ENCODE measurements at places on chromosomes 4 and X.
A peak's percentile ranks its signal among the peaks of the same experiment; 100 is the strongest.

DNA sequence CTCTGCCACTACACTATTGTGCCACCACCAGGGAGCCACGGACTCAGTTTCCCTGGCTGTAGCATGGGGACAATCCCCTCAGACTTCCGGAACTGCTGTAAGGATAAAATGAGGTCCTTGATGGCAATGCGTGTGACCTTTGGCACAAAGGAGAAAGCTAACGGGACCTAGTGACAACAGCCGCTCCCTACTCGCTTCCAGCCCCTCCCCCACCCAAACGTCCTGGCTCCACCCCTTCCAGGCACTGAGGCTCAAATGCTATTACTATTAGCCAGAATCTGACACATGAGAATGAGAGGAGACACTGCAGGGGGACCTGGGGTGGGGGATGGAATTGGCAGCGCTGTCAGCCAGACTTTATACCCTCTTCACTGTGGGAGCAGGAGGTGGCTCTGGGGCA is 5.4 kb upstream of the DUSP9 start:
- DNase-seq = no peak

- DNase-seq = no peak
Observed at GRCh38 chr4:41394481-41394894, 137.8 kb downstream of the UCHL1 start.

- DNase-seq = no peak
Observed at GRCh38 chrX:84186603-84187532, 1.1 kb downstream of the RPS6KA6 start.

DNA sequence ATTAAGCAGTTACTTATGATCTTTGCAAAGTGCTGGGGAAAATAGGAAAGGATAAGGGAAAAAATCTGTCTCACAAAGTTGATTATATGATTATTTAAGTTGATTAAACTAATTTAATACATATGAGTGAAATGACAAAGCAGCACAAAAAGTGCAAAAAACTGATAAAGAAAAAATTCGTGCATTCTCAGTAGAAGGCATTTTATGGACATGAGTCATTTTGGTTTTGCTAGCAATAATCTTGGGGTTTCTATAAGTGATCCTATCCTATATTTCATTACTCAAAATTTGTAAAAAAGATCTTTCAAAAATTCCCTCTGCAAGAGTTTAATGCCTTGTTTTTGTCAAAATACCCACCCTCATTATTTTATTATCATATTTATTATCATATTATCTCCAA is 224.2 kb upstream of the ANXA10 start:
- no peak for DNase-seq

DNA sequence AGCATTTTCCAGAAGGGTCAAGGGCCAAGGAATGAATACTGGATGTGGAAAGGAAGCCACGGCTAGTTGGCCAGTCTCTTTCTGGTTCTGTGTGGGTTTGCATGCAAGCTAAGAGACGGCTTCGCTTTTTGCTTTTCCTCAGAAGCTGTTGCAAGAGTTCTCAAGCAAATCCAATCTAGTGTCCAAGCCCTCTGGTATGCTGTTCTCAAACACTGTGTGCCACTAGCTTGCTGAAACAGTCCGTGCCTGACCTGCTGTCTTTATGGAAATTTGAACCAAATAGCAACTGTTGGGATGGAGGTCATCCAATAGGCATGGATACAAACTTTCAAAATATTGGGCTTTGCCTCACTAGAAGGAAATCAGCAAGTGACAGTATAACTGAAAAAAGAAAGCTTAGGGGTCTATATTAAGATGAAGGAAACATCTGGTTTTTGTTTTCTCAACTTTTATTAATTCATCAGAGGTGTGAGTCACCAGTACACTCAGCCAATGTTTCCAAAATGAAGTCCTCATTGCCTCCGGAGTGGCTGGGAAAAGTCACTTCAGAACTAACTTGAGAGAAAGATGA is 70.5 kb downstream of the SLC9A6 start:
- DNase-seq = no peak

DNA sequence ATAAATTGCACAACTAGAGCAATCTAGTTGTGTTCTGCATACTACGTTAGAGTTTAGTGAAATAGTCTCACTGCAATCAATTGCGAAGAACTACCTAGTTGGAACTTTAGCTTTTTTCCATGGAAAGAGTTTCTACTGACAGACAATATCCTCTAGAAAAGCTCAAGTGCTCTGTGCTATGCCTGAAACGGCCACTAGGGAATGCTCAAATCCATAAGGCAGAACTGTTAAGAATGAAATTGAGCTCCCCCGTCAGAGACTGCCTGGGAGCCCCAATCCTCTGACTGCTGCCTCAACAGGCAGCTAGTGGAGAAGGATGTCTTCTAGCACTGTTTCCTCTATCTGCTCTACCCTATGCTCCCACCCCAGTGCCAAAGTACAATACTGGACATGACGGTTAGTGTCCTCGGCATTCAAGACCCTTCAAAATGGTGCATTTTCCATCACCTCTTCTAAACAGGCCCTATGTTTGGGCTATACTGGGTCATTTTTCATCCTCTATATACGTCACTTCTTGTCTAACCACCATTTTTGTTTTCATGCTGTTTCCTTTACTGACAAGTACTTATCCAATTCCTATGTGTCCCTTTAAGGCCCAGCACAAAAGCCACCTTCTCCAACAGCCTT is 35.3 kb downstream of the FRMD7 start:
- DNase-seq = peak; percentile 40

GRCh38 chrX:9090766-9091165 is 56.8 kb upstream of the FAM9B start:
- DNase-seq = no peak

- DNase-seq = no peak
Observed at GRCh38 chr4:11106190-11106589, 322.5 kb downstream of the HS3ST1 start.

DNA sequence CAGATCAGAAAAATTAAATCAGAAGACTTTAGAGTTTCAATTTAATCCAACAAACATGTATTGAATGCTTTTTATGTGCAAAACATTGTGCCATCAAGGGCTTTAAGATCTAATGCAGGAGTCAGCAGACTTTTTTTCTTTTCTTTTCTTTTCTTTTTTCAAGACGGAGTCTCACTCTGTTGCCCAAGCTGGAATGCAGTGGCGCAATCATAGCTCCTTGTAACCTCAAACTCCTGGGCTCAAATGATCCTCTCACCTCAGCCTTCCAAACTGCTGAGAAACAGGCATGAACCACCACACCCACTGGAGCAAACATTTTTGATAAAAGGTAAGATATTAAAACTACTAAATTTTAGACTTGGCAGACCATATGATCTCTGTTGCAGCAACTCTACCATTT is 24.6 kb upstream of the LRBA start:
- DNase-seq = no peak

DNA sequence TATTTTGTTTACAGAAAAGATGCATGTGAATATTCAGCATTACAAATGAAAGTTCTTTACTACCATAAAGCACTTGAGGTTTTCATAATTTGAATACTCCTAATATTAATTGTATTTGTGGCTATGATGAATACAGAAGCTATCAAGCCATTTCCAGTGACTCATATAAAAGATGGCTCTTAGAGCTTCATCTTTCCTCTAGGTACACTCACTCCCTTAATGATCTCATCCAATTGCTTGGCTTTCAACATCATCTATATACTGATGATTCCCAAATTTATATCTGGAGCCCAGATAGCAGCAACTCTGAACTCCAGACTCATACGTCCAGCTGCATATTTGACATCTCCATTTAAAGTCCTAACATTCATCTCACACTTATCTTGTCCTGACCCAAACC is 183.4 kb upstream of the FAM241A start:
- no peak for DNase-seq

GRCh38 chr4:15836362-15836761 is 58.2 kb downstream of the CD38 start:
- DNase-seq = no peak

DNA sequence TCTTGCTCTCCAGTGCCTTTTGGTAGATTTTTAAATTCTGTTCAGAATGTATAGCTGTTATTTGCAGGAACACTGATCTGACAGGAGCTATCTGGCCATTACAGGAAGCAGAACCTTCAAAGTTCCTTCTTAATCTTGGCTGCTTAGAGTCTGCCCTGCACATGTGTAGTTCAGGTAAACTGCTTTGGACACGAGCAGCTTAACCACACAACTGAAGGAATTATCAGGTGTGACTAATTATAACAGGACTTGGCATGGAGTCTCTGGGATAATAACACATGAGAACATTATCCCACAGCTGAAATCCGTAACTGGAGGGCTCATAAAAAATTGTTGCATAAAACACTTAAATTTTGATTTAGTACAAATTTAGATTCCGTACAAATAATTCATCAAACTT is 11.6 kb upstream of the ING2 start:
- DNase-seq = no peak

- DNase-seq = no peak
Observed at GRCh38 chrX:57643698-57644097, 36.4 kb downstream of the NLRP2B start.

DNA sequence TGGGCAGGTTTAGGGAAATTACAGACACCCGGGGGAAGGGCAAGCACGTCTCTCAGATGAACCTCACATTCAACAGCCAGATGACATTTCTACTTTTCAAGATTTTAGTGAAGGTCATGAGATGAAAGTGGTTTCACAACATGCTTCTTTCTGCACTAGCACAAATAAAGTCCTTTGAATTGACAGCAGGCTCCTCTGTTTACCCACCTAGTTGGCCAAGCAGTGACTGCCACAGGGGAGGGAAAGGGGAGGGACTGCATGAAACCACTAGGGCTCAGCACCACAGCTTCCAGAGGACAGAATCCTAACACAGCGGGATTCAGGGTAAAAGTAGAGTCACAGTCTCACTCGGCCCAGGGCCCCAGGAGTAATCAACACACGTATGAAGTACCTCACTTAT is 6.2 kb downstream of the RAB40A start:
- DNase-seq = no peak

DNA sequence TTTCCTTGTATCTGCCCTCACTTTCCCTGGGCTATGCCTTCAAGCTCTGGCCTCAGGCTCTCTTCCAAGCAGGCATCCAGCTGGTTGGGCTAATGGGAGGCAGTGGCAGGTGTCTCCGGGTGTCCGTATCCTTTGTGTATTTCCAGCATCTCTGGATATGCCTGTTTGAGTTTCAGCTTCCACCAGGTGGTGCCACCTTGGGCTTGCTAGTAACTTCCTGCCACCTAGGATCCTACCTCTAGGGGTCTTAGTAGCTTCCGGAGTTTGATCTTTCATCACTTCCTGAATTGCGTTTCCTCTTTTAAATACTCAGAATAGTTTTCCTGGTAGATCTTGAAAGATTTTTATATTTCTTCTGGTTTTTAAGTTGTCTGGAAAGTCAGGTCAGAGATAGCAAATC is 23.2 kb upstream of the ANOS1 start:
- DNase-seq = no peak

DNA sequence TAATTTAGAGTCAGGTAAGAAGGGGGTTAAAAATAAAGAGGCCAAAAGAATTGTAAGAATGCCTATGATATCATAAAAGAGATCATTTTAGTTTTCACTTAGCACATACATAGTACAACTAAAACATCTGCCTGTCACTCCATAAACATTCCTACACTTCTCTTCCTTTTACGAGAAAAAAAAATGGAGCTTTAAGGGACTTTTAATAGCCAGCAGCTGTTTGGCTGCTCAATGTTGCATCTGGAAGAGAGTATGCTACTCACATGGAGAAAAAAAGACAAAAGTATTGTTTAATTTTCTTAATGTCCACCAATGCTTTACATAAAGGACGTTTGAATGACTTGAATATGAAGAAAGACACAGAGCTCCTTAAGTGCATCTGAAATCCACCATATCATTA is 48.7 kb upstream of the TNIP3 start:
- DNase-seq = no peak

GRCh38 chrX:26109142-26109541 is 29.0 kb upstream of the MAGEB18 start:
- DNase-seq = no peak

- no peak for DNase-seq
Observed at GRCh38 chrX:139692908-139693307, 15.1 kb downstream of the MCF2 start.

DNA sequence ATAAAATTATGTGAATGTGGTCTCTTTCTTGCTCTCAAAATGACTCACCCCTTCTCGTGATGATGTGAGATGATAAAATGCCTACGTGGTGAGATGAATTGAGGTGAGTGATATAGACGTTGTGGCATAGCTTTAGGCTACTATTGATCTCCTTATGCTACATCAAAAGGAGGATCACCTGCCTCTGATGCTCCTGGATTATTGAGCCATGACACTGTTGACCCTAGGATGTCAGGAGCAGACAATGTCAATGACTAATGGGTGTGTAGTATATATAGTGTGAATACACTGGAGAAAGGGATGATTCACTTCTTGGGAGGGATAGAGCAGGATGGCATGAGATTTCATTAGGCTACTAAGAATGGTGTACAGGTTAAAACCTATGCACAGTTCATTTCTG is 210.7 kb upstream of the PRPS2 start:
- DNase-seq = no peak

GRCh38 chr4:118904418-118904817 is 15.8 kb downstream of the SYNPO2 start:
- no peak for DNase-seq

All from NCI-H2107 (cell line).